Germinal center (tissue), 1 donor: ENCODE measurements at places on chromosomes 16 and 17.

GRCh38 chr16:67477960-67478554 lies 2.9 kb downstream of the ATP6V0D1 start:
- no peak for DNase-seq

DNA sequence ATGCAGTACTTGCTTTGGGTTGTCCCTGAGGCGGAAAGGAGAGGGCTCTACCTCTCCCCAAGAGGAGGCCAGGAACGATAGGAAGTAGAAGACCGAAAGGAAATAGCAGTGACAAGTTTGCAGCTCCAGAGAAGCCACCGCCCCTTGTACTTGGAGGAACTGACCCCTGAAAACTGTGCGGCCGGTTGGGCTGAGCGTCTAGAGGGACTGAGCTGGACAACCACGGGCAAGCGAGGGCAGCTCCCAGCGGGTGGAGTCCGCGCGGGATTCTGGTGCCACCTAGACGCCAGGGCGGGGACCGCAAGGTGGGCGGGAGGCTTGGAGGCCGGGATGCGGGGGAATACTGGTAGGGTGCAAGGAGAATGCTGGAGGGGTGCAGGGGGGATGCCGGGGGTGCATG lies 1.3 kb upstream of the SLC6A4 start:
- peak; percentile 42 for DNase-seq

DNA sequence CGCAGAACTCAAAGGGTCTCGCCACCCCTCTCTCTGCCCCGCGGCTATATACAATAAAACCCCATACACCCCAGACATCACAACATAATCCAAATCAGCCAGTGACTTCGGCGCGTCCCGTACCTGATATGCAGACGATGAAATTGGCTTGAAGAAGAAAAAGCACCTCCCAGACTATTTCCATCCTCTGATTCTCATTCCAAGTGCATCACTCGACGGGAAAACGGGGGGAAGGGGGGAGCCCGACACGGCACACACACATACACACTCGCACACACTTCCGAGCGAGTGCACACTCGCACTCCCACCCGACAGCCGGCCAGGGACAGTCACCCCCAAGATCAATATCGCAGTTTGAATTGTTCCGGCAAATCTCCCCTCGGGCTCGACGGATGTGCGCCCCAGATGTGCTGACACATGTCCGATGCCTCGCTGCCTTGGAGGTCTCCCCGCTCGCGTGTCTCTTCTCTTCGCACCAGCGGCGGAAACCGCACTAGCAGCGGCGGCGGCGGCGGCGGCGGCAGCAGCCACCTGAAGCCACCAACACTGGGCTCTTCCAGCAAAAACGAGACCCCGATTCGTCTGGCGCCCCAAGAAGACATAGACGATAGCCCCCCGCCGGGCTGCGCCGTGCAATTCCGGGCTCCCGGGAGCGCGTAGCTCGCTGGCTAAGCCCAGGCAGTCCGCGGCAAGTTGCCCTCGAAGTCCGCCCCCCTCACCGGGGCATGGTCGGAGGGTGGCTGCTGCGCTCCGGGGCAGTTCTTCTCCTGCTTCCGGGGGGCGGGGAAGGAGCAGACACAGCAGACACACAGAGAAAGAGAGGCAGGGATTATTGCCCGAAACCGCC lies 688 bp downstream of the CA10 start:
- DNase-seq, result no peak

- DNase-seq, result no peak
These were observed 8.6 kb downstream of the DNAAF1 start for GRCh38 chr16:84153660-84154214.

GRCh38 chr16:57377080-57377841 lies 5.0 kb downstream of the CX3CL1 start:
- DNase-seq, result peak; percentile 74
